AG10803 (cell line): ENCODE measurements at places on chromosomes 6 and 20.

- DNase-seq = peak; percentile 62
Measured at GRCh38 chr20:5654557-5654956, 95.6 kb upstream of the SHLD1 start.

DNA sequence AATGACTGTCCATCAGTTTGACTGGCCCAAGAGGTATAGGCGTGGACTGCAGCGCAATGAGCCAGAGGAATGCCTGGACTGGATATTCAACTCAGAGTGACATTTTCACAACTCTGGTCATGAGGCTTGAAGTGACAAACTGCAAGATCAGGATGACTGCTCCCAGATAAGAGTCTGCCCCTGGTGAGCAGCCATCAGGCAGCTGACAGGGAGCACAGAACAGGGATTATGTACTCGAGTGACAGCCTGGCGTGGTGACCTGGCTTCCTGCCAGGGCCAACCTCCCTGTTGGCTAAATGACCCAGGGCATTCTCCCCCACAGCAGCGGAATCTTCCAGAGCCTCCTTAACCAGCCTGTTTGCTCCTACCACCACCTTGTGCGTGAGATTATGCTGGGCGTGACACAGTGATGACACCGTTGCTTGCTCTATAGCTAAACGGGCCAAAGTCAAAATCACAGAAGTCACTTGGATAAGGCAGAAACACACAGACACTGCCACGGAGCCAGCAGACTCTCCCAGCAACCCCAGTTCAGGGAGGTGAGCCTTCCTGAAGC, 209.1 kb upstream of the JARID2 start:
- no peak for DNase-seq

GRCh38 chr20:50320901-50321796, 130.5 kb downstream of the CEBPB start:
- peak; percentile 90 for DNase-seq

- DNase-seq = no peak
Measured at GRCh38 chr20:49166534-49167449, 21.3 kb downstream of the STAU1 start.

DNA sequence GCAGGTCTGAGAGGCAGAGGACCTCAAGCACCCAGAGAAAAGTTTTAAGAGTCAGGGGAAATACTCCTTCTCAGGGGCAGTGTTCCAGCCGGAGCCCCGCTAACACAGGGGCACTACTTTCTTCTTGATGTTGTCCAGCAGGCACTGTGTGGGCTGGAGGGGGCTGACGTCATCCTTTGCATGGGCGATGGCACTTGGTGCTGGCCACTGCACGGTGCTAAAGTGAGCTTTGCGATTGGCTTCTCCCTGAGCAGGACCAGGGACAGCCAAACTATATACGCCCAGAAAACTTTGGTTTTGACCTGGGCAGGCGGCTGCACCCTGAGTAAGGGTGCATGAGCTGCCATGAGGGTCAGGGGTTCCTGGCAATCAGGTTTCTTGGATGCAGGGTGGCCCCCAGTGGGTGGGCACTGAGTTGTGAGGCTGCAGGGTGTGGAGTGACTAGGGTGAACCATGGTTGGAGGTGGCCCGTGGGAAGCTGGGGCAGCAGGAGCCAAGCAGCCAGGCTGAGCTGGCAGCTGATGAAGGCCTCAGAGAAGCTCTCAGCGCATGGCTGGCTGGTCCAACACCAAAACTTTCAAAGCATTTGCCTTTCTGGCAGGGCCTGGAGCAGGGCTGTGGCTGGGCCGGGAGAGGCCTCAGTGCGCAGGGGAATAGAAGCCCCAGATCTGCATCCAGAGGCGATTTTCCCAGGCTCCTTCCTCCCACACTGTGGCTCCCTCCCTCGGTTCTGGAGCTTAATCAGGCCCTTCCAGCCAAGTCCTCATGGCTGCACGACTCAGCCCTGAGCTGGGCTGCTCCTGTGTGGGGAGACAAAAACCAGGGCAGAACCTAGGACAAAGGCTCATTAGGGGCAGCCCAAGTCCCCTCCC, 18.3 kb downstream of the MRPS18A start:
- DNase-seq = peak; percentile 64

GRCh38 chr6:788058-788457, 95.1 kb upstream of the EXOC2 start:
- DNase-seq = no peak

GRCh38 chr6:2802521-2803060, 37.4 kb downstream of the WRNIP1 start:
- DNase-seq = no peak

DNA sequence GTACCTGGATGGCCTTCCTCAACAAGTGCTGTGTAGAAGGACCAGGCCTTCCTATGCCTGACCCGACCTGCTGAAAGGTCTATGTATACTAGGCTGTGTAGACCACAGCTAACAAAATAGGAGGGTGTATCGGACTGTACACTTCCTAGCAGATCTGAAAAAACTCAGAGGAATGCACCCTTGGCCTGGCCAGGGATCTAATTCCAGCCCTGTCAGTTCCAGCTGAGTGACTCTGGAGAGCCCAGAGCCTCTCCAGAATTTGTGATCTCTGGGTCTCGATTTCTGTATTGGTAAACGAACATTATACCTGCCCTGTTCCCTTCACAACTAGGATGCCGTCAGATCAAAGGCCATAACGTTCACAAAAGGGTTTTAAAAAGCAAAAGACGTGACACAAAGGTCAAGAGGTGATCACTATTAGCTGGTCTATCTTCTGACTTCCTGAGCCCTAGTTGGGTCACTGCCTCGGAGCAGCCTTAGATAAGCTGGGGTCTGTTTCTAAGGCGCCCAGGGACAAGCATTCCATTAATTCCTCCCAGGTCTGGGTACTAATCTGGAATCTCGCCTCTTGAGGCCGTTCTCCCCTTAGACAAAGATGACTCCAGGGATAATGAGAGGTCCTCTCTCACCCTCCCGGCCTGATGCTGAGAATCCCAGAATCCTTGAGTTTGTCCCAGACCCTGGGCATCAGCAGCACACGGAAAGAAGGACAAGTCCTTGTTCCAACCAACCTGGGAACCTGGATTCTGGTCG, 13.9 kb downstream of the MTCH1 start:
- no peak for DNase-seq

- no peak for DNase-seq
Measured at GRCh38 chr6:36280983-36281382, 11.1 kb downstream of the PNPLA1 start.

GRCh38 chr6:16676376-16676775, 84.9 kb downstream of the ATXN1 start:
- DNase-seq = no peak
